ENCODE measurements at places on chromosomes 4 and X.

DNA sequence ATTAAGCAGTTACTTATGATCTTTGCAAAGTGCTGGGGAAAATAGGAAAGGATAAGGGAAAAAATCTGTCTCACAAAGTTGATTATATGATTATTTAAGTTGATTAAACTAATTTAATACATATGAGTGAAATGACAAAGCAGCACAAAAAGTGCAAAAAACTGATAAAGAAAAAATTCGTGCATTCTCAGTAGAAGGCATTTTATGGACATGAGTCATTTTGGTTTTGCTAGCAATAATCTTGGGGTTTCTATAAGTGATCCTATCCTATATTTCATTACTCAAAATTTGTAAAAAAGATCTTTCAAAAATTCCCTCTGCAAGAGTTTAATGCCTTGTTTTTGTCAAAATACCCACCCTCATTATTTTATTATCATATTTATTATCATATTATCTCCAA is 224.2 kb upstream of the ANXA10 start:
- no peak for DNase-seq

- no peak for DNase-seq
Measured at GRCh38 chr4:135204311-135204710, 1002.7 kb upstream of the PABPC4L start.

GRCh38 chrX:52990848-52991247 is 32.5 kb upstream of the FAM156A start:
- no peak for DNase-seq

GRCh38 chr4:120902925-120903324 is 19.6 kb downstream of the PRDM5 start:
- no peak for DNase-seq

GRCh38 chr4:38728631-38729141 is 54.1 kb downstream of the TLR10 start:
- no peak for DNase-seq

- no peak for DNase-seq
Measured at GRCh38 chrX:48976086-48976485, 4.4 kb upstream of the KCND1 start.

GRCh38 chrX:105375816-105376215 is 155.3 kb upstream of the TEX13A start:
- DNase-seq: no peak

- DNase-seq: no peak
Measured at GRCh38 chr4:7960790-7961655, 21.4 kb upstream of the AFAP1 start.

DNA sequence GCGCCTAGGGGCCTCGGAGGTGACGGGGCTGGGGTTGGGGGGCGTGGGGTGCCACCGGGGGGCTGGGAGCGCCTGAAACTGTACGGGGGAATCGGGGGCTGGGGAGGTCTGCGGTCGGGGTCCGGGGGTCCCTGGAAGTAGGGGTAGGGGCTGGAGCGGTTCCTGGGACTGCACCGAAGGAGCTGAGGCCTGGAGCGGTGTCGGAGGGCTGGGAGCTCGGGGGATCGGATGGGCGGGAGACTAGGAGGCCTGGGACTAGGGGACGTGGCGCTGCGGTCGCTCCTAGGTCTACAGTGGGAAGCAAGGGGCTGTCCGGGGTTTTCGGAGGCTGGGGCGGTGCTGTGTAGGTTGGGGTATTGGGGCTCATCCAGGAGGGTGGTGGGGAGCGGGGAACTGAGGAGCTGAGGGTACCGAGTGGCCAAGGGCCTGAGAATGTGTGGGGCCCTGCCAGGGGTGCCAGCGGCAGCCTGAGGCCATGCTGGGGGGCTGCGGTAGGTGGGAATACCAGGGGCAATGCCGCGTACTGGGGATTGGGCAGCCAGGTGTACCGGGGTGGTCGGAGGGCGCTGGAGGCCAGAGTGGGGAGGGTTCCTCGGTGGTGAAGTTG is 562 bp downstream of the AKAP17A start:
- DNase-seq: no peak

DNA sequence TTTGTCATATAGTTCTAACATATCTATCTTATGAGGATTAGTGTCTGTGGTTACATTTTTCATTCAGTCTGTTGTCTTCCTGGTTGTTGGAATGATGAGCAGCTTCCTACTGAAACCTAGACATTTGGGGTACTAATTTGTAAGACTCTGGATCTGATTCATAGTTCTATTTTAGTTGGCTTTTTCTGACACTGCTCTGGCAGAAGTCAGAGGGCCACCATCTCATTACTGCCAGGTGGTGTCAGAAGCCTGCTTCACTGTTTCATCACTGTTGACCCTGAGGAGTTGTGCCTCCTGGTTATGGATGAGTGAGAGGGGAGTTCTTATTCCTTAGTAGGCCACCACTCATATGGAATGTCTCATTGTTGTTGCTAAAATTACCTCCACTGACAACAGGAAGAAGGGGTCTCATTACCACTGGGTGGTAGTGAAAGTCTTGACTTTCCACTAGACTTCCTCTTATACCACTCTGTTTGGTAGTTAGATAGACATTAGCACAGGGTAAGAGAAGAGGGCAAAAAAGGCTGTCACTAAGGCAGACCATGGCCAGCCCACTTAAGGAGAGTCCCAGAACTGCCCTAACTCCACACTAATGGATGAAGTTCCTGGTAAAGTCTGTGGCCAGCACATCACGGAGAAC is 395.2 kb downstream of the SPOCK3 start:
- DNase-seq: no peak

GRCh38 chrX:67289055-67289499 is 254.7 kb upstream of the AR start:
- DNase-seq: no peak

DNA sequence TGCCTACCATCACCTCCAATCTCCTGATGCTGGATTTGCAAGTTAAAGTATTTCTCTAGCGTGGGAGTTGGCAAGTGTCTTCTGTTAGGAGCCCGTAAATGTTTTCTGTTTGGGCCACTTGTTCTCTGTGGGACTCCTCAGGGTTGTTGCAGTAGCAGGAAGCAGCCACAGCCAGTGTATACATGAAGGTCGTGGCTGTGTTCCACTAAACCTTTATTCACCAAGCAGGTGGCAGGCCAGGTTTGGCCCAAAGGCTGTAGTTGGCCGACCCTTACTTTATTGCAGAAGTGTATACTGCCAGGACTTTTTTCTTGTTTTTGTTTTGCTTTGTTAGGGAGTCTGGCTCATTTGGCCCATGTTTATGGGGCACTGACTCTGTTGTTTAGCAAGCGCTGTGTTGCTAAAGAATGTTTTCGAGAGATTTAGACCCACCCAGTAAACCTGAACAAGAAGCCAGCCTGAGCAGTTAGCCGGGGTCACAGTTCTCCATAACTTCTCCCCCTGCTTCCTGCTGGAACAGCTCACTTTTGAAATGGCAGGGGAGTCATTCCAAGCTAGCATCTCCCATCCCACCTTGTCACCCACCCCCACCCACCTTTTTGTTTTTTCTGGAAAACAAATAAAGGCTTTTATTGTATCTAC is 58.8 kb downstream of the SHROOM2 start:
- DNase-seq: no peak

DNA sequence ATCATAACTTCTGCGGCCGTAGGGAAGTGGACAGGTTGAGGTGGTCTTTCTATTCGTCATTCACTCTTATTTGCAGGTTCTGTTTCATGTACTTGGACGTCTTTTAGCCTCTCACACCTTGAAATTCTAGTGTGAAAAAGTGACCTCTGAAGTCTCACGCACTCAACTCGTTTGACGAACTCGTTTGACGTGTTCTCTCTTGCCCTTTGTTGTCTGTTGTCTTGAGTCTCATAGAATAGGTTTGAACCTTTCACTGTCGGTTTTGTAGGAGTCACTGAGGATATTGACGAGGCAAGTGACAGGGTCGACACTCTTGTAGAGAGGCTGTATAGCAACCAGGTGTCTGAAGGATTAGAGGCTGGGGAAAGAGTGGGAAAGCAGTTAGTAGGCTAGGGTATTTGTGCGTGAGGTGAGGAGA is 1.1 kb upstream of the PGRMC2 start:
- no peak for DNase-seq

DNA sequence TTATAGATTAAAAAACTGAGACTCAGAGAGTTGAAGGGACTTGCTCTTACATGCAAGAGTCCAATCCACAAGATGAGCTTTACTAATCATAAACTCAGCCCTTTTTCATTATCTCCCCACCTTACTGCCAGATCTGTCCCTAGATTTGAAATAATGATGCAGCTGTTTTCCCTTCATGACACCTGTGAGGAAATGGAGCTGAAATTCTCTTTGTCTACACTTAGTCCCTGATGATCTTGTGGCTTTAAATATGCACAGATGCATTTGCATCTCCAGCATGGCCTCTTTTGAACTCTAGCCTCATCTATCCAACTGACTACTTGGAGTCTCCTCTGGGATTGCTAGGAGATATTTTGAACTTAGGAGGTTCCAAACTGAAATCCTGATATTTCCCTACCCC is 188.9 kb upstream of the AFF2 start:
- DNase-seq: no peak

DNA sequence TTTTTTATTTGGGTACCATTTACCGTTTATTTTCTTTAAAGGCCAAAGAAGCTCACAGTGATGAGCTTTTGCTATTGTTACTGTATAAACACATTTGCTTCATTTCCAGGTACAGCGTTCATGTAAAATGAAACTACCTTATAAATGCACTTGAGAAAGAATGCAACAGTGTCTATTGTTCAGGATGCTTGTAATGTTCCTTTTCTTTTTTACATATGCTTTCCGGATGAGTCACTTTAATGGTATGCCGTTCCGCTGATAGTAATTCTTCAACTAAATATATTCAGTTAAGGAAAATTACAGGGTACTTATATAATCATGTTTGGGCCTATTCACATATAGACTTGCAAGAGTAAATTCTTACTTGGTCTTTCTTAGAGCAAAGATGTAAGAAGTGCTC is 354.9 kb downstream of the RPA4 start:
- DNase-seq: no peak

DNA sequence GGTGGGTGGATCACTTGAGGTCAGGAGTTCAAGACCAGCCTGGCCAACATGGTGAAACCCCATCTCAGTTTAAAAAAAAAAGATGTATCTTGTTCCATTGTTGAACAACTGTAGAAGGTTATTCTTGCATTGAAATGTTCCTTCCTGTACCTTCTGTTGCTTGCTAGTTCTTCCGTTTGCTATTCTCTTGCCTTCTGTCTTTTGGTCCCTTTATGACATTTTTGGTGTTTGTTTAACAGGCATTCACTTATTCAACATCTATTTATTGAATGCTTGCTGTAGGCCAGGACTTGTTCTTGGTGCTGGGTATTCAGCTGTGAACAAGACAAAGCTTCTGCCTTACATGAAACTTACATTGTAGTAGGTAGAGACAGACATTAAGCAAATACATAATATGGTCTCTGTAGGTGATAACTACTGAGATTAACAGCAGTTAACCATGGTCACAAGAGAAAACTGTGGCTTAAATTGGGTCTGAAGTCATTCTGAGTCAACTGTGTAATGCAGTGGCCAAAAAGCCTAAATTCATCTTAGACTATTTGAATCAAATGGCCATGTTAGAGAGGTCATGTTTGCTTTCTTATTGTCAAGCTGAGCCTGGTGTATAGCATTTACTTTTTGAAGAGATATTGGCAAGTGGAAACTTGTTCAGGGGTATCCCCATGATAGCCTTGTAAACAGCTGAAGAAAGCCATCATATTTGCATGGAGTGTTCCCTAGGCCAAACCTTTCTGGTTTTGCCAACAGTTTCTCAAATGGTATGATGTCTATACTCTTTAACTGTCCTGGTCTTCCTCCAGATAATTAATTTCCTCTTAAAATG is 35.6 kb downstream of the GAB1 start:
- no peak for DNase-seq

DNA sequence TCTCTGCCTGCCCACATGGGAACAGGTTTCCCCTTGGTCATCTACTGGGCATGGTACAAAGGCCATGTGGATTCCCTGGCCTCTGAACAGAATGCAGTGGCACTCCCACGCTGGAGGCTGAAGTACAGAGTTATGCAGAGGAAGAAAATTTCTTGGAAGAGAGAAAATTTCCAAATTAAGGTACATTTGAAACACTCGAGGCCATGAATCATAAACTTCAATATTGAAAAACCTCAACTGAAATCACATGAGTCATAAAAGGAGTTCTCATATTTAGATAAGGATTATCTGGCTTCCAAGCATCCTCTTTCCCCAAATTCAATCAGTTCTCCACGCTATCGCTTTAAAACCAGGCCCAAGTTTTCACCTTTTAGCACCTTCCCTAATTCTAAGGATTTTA is 28.1 kb upstream of the TXK start:
- DNase-seq: no peak

DNA sequence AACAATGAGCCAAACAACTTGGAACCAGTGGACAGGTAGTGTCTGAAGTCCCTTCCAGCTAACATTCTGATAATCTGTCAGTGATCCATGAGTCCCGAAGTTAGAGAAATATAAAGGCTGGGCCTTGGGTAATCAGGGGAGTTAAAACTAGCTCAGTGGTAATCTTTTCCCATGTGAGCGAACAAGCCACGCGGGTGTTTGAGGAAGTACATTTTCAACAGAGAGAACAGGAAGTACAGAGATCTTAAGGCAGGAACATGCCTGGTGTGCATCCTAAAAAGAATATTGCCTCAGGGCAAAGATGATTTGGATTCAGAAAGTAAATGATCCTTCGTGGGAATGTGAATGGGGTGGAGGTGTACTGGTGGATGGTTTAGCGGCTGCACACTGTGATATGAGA is 42.9 kb downstream of the FNIP2 start:
- peak; percentile 25 for DNase-seq

DNA sequence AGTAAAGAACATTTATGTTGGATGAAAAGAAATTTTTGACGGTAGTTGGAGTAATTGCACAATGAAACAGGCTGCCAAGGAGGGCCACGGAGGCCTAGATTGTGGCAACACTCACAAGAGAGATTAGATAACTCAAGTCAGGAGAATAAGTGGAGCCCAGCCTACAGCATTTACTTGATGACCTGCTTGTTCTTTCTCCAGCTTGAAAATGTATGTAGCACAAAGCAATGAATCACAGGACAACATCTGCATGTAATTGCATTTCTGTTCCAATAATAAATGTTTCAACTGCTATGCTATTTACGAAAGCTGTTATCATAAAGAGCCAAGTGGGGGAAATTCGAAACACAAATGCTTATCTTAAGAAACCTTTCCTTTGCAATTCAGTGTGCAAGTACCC is 221.2 kb upstream of the MID1 start:
- no peak for DNase-seq

GRCh38 chr4:5142726-5143125 is 91.4 kb downstream of the STK32B start:
- DNase-seq: peak; percentile 5

DNA sequence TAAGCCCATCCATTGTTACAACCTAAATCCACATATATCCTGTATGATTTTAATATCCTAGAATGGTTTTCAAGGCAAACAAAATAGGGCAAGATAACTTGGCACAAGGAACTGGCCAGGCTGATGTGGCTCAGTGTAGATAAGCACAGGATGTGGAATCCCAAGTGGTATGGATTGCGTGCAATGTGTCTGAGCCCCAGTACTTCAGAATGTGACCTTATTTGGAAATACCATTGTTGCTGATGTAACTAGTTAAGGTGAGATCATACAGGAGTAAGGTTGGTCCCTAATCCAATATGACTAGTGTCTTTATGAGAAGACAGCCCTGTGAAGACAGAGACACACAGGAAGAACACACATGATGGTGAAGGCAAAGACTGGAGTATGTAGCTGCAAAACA is 72.4 kb downstream of the IL21 start:
- DNase-seq: no peak

- peak; percentile 8 for DNase-seq
Measured at GRCh38 chr4:22237846-22238494, 277.9 kb downstream of the ADGRA3 start.

- DNase-seq: no peak
Measured at GRCh38 chrX:40253771-40254170, 156.0 kb upstream of the BCOR start.

- no peak for DNase-seq
Measured at GRCh38 chrX:120566817-120567216, 6.1 kb upstream of the CUL4B start.

GRCh38 chrX:73028876-73029275 is 26.1 kb downstream of the PABPC1L2B start:
- no peak for DNase-seq

Measured in midbrain (tissue), 1 donor.